EH (cell line): ENCODE measurements at places on chromosomes 1 and 21.

DNA sequence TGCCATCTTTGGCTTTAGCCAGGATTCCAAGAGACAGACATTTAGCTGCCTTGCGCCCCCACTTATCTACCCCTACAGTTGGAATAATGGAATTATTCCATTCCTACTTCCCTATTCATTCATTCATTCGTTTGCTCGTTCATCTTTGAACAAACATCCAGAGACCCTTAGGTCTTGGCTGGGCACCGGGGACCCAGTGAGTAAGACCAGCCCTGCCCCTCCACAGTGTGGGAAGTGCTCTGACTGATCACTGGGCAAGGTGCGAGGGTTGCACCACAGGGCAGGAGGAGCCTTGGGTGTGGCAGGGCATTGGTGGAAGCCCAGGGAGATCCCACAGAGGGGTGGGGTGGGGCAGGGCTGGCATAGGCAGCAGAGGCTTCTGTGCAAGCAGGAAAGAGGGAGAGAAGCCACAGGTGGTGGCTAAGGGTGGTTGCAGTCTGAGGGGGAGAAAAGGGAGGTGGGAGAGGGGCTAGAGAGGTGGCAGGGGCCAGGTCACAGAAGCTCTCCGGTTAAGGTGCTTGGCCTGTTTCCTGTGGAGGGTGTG is 35.0 kb upstream of the TMEM61 start:
- no peak for DNase-seq

DNA sequence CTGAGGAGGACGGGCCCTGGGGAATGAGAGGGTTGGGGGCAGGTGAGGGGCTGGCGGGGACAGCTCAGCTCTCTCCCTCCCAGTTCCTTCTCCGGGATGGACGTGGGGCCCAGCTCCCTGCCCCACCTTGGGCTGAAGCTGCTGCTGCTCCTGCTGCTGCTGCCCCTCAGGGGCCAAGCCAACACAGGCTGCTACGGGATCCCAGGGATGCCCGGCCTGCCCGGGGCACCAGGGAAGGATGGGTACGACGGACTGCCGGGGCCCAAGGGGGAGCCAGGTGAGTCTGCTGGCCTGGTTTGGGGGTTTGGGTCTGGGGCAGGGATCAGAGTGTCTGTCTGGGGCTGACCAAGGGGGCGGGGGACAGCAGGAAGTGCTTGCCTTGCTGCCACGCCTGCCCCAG is 495 bp downstream of the C1QC start:
- no peak for DNase-seq

- DNase-seq: peak; percentile 46
These were observed 8.1 kb downstream of the TDRD5 start for GRCh38 chr1:179599623-179600249.

DNA sequence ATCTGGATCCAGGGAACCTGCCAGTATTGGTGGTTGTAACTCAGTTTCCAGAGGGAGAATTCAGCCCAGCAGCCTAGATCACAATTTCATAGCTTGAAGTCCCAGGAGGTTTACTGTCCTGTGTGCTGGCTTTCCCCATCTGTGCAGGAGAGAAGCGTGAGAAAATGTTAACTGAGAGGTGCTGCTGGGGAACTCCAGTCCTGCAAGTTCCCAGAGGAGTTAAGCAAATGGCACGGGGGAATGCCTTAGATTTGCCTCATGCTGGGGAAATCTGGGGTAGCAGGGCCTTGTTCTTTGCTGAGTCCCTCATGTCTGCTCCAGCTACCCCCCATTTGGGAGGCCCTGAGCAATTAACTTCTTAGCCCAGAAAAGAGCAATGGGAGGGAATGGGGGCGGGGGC is 25.1 kb upstream of the SLAMF6 start:
- no peak for DNase-seq

- DNase-seq: no peak
These were observed 50.9 kb downstream of the ACTL8 start for GRCh38 chr1:17805869-17806684.

GRCh38 chr21:24225431-24225830 is 1381.8 kb downstream of the MRPL39 start:
- DNase-seq: no peak

DNA sequence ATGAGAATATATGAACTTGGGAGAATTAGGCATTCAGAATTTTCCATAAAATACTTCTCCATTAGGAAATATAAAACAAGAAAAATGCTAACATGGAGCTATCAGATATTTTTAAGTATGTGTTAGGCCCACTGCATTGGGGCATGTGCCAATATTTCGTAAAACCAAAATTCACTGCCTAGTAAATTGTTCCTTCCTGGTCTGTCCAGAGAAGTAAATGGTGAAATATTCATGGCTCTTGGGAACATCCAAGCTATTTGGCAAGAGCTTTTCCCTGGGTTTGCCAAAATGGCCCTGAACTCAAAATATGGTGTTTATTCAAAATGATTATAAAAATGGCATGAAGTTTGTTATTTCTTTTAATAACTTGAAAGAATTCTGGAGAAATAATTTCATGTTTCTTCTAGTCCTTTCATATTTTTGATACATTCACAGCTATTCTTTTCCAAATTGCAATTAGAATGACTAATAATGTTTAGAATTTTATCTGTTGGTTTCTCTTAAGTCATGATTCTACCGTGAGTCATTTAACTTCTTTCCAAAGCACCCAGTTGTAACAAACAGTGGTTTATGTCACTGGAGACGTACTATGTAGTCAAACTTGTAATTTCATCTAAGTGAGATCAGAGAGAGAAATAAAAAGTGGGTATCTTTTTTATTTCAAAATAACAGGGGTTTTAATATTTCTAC is 25.7 kb upstream of the SLC19A2 start:
- peak; percentile 75 for DNase-seq

DNA sequence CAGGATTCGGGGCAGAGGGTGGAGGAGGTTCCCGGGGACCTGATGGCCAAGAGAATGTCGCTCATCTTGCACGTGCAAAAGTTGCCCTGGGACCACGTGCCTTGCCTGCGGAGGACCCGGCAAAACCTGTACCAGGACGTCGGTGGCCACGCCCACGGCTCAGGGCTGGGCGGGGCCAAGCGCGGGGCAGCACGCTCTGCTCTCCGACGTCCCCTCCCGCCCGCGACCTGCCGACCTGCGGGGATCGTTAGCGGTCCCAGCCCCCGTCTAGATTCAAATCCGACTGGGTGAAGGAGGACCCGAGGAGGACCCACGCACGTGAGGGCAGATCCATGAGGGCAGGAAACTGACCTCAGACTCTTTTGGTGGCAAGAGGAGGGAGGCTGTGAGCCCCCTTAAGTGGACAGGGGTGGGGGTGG is at the start of gene C1orf167:
C1orf167 (plus strand) TSS at position 206 of the 419 bp plus-strand sequence. CDS start 2,208 bp downstream, outside the sequence.
- DNase-seq: no peak

DNA sequence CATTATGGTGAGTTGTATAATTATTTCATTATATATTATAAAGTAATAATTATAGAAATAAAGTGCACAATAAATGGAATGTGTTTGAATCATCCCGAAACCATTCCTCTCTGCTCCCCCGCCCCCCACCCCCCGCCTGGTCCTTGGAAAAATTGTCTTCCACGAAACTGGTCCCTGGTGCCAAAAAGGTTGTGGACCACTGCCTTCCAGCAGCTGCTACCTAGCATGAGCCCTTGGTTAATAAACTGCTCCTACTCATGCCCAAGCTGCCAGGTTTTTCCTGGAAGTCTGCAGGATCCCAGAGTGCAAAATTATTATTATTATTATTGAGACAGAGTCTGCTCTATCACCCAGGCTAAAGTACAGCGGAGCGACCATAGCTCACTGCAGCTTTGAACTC is 6.8 kb upstream of the IFNGR2 start:
- DNase-seq: no peak

DNA sequence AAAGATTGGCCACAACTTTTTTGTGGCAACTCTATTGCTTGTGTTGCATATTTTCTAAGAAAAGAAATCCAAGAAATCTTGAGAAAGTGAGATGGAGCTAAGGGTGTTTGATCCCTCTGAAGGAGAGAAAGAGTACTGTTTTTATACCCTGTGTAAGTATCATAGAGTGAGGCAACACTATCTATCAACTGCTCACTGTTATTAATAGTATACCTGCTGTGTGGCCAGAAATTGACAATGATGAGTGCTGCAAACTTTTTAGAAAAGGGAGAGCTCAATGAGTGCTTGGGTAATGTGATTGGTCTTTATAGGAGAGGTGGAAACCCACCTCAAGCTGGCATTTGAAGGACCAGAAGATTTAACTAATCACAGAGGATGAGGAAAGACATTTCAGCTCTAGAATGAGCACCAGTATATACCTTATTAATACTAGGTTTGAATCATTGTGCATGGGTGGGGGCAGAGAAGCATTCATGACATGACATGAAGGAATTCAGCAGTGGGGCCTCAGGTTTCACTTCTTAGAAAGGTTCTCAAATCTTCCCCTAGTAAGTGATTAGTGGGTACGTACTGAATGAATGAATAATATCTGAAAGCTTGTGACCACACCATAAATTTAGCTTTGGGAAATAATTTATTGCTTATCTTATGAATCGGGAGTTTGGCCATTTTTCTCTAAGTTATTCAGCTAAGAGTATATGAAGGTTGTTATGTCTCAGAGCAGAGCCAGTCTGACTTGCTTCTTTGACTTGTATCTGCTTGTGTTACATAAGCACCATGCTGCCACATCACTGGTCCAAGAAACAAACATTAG is 169.2 kb upstream of the SGIP1 start:
- DNase-seq: peak; percentile 83

DNA sequence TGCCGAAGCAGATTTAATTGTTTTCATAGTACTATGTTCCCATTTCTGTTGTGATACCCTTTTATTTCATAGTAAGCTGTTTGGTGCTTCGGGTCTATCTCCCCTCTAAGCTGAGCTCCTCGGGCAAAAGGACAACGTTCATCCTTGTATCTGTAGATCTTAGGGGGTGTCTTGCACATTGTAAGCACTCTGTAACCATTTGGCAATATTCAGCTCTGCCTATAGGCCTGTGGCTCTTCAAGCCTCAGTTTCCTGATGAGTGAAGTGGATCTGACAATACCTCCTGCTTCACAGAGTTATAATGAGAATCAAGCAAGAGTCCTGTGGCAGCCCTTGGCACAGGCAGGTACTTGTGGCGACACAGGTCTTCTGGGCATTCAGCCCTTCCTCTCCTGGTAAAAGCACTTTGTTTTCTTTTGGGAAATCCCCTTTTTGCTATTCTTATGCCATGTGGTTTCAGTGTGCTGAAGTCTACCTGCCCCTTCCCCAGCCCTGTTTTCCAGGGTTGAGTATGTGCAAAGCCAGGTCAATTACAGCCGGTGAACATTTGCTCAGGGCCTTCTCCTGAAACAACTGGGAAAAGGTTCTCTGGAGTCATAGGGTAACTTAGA is 8.5 kb upstream of the EXO1 start:
- no peak for DNase-seq

- DNase-seq: no peak
These were observed 125.3 kb upstream of the HMGB4 start for GRCh38 chr1:33738536-33738935.

GRCh38 chr1:180881806-180882509 is 30.7 kb upstream of the KIAA1614 start:
- peak; percentile 62 for DNase-seq

GRCh38 chr21:40575976-40576375 is 271.0 kb downstream of the DSCAM start:
- peak; percentile 43 for DNase-seq

GRCh38 chr1:27598902-27599528 is 4.9 kb downstream of the AHDC1 start:
- peak; percentile 81 for DNase-seq

DNA sequence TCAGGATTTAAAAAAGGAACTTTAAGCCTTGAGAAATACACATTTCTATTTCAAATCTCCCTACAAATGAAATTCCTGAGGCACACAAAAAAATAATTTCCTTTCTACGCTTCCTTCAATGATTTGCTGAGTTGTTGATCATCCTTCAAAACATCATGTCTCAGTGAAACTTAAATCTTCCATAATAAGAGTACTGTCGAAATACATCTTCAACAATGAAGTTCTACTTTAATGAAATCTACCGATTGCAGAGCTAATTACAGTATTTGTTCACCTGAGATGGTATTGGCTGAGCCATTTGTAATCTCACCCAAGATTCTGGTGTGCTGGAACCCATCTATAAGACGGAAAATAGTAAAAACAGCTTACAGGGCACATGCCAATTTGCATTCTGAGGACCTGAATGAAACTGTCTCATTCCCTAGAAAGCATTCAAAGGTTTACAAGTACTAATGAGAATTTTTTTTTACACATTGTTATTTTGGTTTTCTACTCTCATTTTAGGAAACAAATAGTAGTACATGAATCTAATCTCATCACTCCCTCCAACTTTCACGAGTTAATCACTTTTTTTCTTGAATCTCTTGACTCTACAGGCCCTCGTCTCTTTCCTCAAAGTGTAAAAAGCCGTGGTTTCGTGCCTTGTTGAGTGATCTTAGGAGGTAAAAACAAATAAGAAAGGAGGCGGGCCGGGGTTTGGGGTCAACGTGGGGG is 1.1 kb downstream of the CHML start:
- no peak for DNase-seq

- no peak for DNase-seq
These were observed 81.3 kb downstream of the CDC14A start for GRCh38 chr1:100433563-100433962.

GRCh38 chr21:28104346-28104745 is 888.3 kb downstream of the LTN1 start:
- no peak for DNase-seq

- DNase-seq: no peak
These were observed 27.9 kb downstream of the S1PR1 start for GRCh38 chr1:101264697-101265096.

- peak; percentile 73 for DNase-seq
These were observed 69.9 kb downstream of the NAV1 start for GRCh38 chr1:201608635-201609395.

- DNase-seq: no peak
These were observed 29.4 kb downstream of the IL6R start for GRCh38 chr1:154434346-154435085.

DNA sequence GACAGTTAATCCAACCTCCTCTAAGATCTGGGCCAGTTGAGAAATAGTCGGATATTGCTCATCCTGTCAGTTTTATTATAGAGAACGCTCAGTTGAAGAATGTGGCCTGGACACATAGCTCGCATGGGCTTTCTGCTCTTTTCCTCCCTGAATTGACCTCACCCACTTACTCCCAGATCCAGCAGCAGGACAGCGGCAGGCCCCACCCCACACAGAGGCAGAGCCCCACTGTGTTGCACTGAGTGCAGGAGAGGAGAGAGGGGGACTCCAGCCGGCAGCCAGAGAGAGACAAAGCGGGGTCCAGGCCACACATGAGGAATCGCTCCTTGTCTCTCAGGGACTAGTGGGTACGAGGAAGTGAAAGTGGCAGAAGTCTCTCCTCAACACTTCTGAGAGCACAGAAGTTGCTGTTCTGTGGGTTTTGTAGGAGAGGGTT is 78.6 kb downstream of the LAMC1 start:
- DNase-seq: peak; percentile 58

DNA sequence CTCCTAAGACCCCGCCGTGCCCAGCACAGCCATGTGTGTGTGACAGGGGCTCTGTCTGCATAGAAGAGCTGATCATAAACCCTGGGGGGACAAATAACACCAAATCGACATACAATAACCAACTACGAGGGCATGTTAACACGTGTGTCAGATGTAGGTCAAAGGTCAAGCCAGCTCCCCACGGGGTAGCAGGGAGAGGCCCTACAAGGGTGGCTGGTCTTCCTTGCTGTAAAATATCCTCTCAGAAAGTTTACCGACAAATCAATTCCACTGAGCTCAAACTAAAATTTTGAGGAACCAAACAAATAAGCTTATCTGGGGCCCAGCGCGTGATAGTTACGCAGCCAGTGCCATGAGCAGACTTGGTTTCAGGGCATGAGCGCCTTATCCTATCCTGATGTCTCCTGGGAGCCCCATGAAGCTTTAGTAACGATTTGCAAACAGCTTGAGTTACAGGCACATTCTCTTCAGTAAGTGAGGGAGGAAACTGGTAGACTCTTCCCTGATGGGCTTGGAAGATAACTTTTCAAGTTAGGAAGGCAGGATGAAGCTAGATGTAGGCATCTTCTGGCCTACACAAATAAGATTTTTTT is 2.7 kb upstream of the TMPRSS3 start:
- DNase-seq: no peak
